SW 1271 (cell line): ENCODE measurements at places on chromosomes 5 and 9.

- no peak for DNase-seq
Measured at GRCh38 chr5:83441747-83442146, 29.8 kb upstream of the VCAN start.

DNA sequence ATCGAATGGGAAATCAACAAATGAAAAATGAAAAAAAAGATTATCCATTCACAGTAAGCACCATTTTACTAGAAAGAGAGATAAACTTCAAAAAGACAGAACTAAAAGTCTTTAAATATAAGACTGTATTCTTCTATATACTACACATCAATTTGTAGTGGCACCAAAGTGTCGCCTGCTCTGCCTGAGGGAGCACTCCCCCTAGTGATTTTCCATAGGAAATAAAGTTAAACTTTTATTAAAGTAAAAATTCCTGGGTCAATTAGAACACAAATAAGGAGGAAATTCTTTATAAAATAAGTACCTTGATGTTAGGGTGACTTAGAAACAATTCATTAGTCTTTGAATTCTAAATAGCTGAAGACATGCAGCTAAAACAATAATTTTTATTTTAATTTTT is 9.7 kb downstream of the RAD1 start:
- DNase-seq = no peak

DNA sequence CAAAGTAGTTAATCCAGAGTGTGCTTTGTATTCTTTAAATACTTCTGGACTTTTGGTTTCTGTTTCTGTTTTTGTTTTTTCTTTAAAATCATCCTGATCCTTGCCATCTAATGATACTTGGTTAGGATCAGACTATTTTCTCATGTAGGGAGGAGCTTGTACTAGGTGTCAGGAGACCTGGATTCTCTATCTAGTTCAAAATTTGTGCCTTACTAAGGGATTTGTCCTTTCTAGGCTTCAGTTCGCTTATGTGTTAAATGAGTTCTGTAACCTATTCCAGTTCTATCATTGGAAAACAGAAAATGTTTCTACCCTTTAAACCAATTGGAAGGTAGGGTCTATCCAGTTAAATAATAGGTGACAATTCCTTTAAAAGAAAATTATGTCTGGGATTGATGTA is 3.3 kb upstream of the MEF2C start:
- no peak for DNase-seq

DNA sequence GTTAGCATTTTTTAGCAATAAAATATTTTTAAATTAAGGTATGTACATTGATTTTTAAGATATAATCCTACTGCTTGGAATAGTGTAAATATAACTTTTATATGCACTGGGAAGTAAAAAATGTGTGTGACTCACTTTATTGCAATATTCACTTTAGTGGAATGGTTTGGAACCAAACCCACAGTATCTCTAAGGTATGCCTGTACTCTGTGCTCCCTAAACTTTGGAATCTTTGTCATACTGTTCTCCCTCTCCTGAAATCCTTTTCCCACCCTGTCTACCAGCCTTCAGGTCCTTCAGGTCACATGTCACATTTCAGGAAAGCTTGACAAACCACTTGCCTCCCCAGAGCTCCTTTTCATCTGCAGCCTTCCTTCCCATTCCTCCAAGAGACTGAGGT is 308.7 kb downstream of the SPOCK1 start:
- no peak for DNase-seq

DNA sequence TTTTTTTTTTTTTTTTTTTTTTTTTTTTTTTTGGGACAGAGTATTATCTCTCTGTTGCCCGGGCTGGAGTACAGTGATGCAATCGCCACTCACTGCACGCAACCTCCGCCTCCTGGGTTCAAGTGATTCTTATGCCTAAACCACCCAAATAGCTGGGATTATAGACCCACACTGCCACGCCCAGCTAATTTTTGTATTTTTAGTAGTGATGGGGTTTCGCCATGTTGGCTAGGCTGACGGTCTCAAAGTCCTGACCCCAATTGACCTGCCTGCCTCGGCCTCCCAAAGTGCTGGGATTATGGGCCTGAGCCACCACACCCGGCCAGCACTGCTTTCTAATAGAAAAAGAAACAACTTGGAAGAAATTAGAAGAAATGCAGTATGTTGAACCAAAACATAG is 39.2 kb downstream of the TTC1 start:
- DNase-seq = no peak

DNA sequence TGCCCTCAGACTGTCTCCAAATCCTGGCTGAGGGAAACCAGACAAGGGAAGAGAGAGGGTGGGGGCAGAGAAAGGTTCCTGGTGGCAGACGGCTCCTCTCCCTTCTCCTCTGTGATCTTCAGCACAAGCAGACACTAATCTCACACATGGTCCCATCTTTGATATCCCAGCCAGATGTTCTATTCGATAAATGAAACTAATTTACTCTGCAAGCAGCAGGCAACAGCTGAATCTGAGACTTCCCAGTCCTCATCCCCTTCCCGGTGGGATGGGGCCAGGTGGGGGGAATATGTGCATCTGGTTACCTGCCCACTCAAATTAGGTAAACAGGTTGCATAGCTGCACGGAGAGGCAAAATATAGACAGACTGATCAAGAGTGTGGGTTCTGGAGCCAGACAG is 208.9 kb upstream of the PANK3 start:
- DNase-seq = no peak

DNA sequence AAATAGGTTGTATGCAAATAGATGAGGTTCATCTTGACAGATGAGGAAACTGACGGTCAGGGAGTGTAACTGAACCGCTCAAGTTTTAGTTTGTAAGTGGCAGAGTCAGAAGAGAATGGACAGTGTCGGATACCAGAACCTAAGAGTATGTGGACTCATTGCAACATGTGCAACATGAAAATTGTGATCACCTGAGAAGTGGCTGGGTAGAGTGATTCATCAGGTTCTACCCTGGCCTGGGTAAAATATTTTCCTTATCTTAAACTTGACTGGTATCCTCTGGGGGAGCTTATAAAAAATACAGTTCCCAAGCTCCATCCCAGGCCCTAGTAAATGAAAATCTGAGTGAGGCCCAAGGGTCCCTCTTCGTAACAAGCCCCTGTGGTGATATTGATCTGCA is 35.2 kb upstream of the MIER3 start:
- DNase-seq = no peak

DNA sequence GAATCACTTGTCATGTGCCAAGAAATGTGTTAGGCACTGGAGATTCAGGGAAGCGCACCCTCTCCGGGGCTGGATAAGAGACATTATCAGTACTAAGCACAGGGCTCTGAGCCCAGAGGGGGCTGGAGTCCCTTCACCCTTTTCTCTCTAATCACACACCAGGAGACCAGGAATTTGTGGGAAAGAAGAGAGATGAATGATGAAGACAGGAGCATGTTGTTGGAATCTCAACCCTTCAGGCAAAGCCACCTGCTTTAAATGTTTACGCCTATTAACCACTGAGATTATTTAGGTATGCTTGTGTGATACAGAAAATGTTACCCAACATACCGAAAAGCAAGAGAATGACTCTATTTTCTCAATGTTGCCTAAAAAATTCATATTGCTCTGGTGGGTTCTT is 119.8 kb downstream of the ENTREP1 start:
- no peak for DNase-seq

DNA sequence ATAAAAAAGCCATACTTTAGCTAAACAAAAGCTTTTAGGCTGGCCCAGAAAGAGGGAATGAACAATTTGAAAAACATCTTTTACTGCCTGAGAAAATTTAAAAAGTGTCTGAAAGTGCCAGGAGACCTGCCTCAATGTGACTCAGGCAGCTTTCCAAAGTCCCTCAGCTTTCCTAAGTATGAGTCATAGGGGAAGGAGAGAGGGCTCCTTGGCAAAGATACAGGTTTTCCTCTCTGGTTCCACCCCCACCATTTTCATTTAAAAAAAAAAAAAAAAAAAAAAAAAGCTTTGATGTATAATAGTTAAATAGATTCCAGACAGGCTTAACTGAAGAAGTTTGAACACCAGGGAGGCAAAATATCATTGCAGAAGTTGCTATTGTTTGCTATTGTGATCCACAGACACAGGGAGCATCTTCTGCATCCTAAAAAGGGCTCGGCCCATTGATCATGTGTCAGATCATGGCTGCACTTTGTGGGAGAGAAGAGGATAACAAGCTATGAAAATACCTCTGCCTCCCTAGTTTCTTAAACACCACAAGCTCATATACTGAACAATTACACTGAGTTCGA is 71.5 kb downstream of the MRPS27 start:
- peak; percentile 85 for DNase-seq

- DNase-seq = no peak
Measured at GRCh38 chr5:147686421-147686820, 96.1 kb downstream of the JAKMIP2 start.

- no peak for DNase-seq
Measured at GRCh38 chr5:41057231-41057630, 13.9 kb downstream of the MROH2B start.

GRCh38 chr5:154652746-154653417 is 102.3 kb upstream of the LARP1 start:
- DNase-seq = no peak

GRCh38 chr5:116472274-116472673 is 102.3 kb downstream of the SEMA6A start:
- DNase-seq = no peak

- no peak for DNase-seq
Measured at GRCh38 chr9:34072868-34073590, 24.3 kb upstream of the UBAP2 start.
